ENCODE measurements at places on chromosomes 7 and 10.

DNA sequence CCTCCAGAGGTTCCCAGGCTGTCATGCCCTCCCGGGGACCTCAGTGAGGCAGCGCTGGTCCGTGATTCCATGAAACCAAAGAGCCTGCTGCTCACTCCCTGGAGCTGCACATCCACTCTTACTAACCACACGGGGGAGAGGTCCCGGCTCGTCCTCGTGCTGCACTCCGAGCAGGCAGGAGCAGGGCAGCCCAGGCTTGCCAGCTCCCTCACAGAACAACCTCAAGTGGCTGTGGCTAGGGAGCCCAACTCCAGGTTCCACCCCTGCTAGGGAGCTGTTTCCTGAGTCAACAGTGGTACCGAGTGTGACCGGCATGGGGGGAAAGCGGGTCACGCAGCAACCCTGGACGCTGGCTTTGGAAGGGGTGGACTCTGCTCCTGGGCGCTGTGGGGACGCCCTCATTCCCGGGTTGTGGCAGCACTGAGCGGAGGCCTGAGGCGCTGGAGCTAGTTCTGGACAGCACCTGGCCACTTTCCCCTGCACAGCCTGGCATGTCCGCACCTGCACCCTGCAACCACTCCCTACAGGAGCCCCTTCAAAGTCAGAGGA lies 27.9 kb upstream of the PPP2R2D start:
- DNase-seq: no peak

DNA sequence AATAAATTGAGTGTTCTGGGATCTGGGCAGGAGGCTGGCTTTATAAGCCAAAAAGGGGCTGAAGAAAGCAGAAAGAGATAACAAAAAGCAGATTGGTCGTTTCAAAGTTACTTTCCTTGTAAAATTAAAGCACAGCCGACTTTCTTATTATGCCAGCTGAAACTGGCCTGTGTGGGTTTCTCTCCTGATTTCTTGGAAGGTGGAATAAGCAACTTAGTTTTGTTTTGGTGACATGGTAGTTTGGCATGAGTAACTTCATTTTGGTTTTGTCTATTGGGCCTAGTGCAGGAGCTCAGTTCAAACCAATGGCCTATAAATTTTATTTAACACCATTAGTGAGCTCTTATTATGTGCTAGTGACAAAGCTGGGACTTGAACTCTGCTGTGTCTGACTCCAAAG lies 13.2 kb upstream of the DNAJC12 start:
- no peak for DNase-seq

GRCh38 chr10:129914960-129915359 lies 49.1 kb downstream of the EBF3 start:
- DNase-seq: no peak

DNA sequence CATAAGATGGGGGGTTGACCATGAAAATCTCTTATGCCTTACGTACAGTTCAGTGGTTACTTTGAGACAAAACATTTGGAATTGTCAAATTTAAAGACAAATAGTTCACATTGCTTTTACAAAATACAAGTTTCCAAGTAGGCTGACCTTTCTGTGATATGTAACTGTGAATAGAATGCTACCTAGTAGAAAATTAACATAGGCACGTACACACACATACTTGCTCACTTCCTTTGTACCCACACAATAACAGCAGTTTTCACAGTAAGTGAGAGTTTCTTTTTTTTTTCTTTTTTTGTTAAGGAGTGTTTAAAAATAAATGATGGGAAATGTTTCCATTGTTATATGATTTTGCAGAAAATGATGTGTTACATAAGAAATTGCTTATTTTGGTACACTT lies 53.3 kb upstream of the SP8 start:
- no peak for DNase-seq

DNA sequence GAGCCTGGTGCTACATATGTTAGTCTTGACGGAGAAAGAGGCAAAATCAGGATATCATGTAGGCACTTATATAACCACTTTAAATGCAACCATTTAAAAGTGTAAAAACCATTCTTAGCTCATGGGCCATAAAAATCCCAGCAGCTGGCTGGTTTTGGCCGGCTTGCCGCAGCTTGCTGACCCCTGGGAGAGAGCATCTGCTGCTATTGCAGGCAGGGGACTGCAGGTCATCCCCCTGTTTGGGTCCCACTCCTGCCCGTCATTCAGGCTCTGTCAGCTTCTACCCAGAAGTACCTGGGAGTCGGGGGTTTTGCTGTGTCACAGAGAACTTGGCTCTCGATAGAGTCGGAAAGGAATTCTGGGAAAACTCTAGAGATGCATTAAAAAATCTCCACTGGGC lies 187.4 kb downstream of the CUX1 start:
- no peak for DNase-seq

GRCh38 chr7:155206318-155207020 lies 91.2 kb upstream of the INSIG1 start:
- DNase-seq: peak; percentile 95

- no peak for DNase-seq
Measured at GRCh38 chr7:137110091-137110509, 233.4 kb downstream of the PTN start.

GRCh38 chr10:124943301-124944092 lies 1.6 kb downstream of the ZRANB1 start:
- DNase-seq: no peak

DNA sequence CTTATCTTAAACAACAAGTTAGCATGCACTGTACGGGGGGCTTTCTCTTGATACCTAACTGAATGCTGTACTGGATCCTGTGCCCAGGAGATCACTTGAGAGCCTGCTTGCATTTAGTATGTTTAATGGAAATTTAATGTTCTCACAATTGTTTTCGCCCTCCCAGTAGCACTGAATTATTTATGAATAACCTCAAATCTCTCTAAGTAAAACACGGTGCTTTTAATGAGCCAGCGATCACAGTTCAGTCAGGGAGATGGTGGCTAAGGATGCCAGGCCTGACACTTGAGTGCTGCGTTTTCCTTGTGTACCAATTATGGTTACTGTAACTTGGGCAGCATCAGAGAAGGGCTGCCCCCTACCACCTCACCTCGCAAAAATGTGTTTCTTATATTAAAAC lies 115.5 kb upstream of the ADARB2 start:
- no peak for DNase-seq

GRCh38 chr7:151813445-151813844 lies 63.5 kb downstream of the PRKAG2 start:
- DNase-seq: no peak

DNA sequence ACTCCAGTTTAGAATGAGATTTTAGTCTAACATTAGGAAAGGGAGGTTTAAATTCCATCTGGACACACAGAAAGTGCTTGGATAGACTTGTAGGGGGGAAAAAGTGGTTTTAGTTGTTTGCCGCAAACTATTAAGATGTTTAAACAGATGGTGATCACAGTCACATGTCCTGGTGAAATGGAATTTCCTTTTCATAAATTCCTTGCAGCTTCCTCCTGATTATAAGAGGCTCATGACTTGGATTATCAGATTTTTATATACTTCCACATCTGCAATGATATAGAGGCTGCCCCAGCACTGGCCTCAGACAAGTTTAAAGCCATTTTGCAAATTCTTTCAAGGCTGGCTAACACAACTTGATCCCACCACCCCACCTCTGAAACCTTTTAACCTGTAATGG lies 106.4 kb upstream of the ARMC3 start:
- no peak for DNase-seq

- peak; percentile 7 for DNase-seq
Measured at GRCh38 chr7:68529221-68529620, 1069.1 kb upstream of the AUTS2 start.

DNA sequence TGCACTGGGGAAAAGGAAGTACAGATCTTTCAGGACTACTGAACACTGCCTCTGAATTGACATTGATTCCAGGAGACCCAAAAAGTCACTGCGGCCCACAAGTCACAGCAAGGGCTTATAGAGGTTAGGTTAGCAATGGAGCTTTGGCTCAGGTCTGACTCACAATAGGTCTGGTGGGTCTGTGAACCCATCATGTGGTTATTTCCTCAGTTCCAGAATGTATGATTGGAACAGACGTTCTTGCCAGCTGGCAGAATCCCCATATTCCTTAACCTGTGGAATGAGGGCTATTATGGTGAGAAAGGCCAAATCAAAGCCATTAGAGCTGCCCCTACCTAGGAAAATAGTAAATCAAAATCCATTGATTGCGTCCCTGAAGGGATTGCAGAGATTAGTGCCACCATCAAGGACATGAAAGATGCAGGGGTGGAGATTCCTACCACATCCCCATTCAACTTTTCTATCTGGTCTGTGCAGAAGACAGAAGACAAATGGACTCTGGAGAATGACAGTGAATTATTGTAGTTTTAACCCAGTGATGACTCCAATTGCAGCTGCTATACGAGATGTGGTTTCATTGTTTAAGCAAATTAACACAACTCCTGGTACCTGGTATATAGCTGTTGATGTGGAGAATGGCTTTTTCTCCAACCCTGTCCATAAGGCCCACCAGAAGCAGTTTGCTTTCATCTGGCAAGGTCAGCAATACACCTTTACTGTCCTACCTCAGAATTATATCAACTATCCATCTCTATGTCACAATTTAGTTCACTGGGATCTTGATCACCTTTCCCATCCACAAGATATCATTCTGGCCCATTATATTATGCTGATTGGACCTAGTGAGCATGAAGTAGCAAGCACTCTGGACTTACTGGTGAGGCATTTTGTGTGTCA lies 44.5 kb upstream of the PIK3CG start:
- DNase-seq: no peak

DNA sequence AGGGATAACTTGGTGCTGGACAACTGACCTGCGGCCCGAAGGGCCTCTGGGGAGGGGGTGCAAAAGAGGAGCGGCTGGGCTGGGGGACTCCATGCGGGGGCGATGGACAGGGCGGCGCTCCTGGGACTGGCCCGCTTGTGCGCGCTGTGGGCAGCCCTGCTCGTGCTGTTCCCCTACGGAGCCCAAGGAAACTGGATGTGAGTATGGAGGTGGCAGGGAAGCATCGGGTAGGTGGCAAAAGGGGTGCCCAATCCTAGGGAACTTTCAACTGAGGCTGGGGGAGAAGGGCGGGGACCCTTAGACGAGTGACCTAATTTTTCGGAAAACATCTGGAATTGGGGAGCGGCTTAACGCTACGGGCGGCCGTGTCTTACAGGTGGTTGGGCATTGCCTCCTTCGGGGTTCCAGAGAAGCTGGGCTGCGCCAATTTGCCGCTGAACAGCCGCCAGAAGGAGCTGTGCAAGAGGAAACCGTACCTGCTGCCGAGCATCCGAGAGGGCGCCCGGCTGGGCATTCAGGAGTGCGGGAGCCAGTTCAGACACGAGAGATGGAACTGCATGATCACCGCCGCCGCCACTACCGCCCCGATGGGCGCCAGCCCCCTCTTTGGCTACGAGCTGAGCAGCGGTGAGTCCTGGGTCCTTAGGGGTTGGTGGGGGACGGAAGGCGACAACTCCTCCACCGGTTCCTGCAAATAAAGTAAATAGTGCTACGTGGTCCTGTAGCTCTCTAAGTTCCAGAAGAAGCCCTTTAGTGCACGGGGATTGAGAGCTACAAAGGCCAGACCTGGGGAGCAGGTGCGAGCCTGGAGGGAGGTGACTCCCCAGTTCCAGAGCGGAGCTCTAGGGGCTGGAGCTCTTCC lies 622 bp downstream of the WNT16 start:
- no peak for DNase-seq

DNA sequence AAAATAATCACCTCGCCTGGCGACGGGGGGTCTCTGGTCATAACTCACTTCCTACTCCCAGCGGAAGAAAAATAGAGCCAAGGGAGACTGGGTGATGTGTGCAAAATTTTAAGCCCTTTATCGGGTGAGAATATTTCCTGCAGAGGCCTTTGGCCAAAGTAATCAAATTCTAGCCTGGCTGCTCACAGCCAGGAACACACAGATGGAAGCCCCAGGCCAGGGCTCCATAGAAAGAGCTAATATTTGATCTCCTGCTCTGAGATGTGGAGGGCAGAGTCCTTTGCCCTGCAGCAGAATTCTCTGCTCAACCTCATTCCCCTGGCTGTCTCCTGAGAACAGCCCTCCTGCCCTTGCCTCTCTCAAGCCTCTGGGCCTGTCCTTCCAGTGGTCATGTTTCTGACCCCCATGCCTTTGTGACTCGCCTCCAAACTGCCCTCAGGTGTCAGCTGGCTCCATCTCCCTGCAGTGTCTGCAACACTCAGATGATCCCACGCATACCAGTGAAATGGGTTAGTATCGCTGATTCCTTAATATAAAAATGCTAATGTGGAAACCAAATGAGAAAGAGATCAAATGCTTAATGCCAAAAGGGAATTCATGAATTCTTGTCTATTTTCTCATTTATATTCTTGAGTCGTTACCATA lies 34.5 kb downstream of the FRMD4A start:
- DNase-seq: no peak

DNA sequence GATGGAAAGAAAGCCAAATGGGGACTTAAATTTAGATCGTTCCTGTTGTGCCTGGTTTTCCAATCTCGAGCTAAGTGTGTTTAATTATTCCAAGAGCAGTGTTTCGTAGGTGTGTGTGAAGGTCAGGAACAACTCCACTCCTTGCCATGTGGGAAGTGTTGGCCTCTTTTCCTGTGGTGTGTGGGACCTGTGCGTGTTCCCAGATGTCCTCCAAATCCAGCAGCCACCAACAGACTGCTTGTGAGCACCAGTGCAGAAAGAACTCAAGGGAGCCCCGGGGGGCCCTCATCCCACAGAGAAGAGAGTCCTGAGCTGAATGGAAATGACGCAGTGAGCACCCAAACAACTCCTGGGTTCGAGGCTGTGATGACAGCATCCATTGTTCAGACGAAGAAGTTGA lies 227.7 kb downstream of the TMEM178B start:
- DNase-seq: no peak

GRCh38 chr7:85114342-85114741 lies 72.5 kb downstream of the SEMA3D start:
- DNase-seq: no peak

- DNase-seq: no peak
Measured at GRCh38 chr7:118327174-118327573, 102.7 kb downstream of the ANKRD7 start.

GRCh38 chr7:4722960-4723630 lies 41.0 kb downstream of the FOXK1 start:
- DNase-seq: no peak

- DNase-seq: peak; percentile 56
Measured at GRCh38 chr7:76260171-76260703, 42.2 kb upstream of the HSPB1 start.

DNA sequence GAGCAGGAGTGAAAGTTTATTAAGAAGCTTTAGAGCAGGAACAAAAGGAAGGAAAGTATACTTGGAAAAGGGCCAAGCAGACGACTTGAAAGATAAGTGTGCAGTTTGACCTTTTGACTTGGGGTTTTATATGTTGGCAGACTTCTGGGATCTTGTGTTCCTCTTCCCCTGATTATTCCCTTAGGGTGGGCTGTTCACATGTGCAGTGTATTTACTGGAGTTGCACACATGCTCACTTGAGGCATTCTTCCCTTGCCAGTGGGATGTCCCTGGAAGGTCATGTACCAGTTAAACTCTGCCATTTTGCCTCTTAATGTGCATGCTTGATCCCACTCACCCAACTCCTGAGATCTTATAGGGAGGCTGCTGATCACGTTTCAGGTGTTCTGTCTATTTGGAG lies 23.4 kb upstream of the ARHGAP12 start:
- DNase-seq: peak; percentile 65

DNA sequence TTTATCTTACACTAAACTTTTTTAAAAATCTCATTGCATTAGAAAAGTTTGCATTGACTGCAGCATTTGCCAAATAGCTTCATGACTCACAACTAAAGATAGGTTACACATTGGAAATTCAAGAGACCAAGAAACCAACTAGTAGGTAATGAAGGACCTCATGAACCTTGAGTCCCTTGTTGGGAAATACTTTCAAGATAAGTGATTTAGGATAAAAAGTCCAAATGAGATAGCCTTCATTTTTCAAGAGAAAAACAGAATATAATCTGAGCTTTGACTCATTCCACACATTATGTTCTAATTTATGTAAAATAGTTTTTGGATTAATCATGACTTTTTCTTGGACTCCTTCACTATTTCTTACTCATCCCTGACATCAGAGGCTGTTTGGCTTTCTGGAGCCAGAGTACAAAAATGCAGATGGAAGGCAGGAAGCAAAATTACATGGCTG lies 13.1 kb upstream of the LIPF start:
- no peak for DNase-seq
